Activated T-cell treated with anti-CD3 and anti-CD28 coated beads for 4 hours (primary cell): ENCODE measurements at places on chromosomes 6 and 20.

- no peak for DNase-seq
Observed at GRCh38 chr6:47446669-47447330, 30.8 kb upstream of the CD2AP start.

- no peak for DNase-seq
Observed at GRCh38 chr20:40197691-40198090, 491.3 kb downstream of the MAFB start.

DNA sequence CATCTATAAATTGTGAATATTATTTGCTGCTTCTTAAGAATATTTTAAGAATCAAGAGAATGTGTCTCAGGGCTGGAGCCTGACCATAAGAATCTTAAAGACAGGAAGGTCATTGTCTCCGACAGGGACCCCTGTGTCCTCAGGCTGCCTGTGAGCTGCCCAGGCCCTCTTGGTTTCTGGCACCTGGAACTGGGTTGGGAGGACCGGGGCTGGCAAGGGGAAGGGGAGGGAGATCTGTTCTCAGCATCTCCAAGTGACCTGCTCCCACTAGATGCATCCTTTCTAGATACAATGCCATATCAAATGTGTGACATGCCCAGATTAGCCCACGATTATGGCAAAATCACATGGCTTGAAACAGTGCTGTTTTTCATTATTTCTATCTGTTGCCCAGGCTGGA, 110.5 kb downstream of the SCML4 start:
- no peak for DNase-seq

DNA sequence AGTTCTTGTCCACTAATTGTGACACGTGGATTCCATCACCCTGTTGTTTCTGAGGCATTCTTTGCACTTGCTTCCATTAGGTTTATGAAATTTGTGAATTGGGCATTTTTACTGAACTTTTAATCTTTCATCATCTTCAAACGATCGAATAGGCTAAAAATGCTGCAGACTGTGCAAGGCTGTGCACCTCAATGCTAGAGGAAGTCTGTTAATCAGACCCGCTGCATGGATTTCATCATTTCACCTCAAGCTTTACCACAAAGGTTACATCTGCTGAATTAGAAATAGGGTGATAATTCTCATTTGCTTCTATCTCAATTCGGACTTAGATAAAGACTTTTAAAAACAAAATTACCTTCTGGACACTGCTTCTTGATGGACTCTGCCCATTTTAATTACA, 27.8 kb upstream of the F13A1 start:
- DNase-seq: no peak

DNA sequence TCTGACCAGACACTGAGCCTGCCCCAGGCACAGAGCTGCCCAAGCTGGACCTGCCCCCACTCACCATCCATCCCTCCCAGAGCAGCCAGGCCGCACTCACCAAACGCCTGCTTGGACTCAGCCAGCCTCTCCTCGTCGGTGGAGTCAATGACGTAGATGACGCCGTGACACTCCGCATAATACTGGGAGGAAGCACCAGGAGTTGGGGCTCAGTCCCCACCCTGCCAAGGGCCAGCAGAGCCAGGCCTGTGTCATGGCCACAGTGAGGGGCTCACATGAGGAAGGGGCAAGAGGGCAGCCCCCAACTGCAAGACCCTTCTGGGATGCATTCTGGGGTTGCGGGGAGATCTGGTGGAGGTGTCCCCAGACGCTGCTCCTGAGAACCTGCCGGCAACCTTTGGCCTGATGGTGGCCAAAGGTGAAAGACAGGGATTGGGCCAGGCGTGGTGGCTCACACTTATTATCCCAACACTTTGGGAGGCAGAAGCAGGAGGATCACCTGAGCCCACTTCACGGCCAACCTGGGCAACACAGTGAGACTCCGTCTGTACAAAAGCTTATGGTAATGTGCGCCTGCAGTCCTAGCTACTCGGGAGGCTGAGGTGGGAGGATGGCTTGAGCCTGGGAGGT, 5.6 kb downstream of the ARFRP1 start:
- DNase-seq: no peak

- DNase-seq: no peak
Observed at GRCh38 chr6:137036566-137037300, 8.0 kb downstream of the IL20RA start.

DNA sequence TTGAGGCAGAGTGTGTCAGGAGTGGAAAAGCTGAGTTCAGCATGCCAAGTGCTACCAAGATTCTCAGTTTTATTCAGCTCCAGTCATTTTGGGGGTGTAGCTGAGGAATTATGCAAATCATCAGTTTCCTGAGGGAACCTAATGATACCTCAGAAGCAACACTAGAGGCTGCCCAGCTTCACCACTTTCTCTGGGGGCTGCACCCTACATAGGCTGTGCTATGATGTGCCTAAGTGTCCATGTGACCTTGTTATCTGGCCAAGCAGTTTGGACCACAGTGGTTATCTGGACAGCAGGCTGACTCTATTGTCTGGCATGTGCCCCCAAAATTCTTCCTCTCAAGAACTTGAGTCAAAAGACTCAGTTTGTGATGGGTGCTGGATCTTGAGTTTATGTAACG, 374.6 kb upstream of the SYNCRIP start:
- DNase-seq: no peak

GRCh38 chr6:165936660-165937059, 231.0 kb downstream of the TBXT start:
- no peak for DNase-seq

- no peak for DNase-seq
Observed at GRCh38 chr20:54793291-54793992, 318.0 kb downstream of the DOK5 start.

DNA sequence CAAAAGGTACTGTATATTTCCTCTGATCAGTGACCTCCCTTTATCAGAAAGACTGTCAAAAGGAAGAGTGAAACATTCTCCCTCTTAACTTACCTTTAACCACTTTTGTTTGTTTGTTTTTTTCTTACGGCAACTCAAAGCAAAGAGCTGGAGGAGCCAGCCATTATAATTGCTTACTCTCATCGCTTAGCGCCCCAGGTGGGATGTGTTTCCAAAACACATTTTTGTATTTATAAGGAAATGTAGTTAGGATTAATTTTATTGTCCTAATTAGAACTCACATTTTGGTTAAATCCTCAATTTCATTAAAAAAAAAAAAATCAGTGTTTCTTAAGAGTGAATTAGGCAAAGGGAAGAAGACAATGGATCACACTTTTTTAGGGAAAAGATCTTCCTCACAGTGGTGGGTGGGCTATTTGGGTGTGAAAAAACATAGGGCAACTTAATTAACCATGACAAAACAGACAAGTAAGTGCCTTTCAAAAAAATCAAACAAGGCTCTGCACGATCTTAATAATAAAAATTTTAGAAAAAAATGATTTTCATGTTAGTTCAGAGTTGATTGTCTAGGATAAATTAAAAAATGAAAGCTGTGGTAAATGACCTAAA, 1.2 kb upstream of the PHACTR2 start:
- DNase-seq: no peak

DNA sequence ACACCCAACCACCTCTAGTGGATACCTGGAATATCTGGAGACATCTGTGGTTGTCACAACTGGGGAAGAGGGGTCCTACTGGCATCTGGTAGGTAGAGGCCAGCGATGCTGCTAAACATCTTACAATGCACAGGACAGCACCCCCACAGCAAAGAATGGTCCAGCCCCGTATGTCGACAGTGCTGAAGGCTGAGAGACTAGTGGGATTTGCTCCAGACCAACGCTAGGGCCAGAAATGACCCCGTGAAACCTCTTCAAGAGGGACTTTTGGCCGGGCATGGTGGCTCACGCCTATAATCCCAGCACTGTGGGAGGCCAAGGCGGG, 7.2 kb downstream of the PREX1 start:
- no peak for DNase-seq

DNA sequence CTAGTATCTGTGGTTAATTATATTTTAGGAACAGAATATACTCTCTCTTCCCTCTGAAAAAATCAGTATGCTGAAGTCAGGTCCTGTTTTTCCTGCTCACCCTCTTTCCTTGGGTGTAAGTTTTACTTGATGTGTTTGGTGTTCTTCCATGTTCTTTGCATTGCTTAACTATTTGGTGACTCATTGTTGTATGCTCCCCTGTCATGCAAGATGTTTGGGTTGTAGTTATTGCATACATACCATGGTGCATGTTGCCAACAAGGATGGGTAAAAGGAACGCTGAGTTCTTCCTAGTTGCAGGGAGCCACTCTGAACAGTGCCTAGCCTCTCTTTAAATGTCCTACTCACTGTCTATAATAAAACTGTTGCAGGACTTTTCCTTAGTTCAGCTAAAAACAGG, 207.9 kb upstream of the LAMP5 start:
- no peak for DNase-seq

DNA sequence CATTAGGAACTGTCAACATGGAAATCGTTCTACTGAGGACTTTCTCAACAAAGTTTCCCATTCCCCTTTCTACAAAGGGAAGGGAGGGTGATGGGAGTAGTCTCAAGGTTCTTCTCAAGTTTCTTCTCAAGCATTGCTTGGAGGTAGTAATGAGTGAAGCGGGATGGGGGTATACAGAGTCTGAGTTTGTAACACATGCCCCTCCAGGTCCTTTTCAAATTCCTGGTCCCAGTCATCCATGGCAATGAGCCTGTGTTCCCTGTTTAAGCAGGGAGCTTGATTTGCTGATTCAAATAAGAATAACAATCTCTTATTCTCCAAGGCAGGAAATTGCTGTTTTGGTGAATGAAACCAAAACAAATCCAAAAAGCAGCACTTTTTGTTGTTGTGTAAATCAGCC, 45.5 kb downstream of the MYLK4 start:
- DNase-seq: no peak

DNA sequence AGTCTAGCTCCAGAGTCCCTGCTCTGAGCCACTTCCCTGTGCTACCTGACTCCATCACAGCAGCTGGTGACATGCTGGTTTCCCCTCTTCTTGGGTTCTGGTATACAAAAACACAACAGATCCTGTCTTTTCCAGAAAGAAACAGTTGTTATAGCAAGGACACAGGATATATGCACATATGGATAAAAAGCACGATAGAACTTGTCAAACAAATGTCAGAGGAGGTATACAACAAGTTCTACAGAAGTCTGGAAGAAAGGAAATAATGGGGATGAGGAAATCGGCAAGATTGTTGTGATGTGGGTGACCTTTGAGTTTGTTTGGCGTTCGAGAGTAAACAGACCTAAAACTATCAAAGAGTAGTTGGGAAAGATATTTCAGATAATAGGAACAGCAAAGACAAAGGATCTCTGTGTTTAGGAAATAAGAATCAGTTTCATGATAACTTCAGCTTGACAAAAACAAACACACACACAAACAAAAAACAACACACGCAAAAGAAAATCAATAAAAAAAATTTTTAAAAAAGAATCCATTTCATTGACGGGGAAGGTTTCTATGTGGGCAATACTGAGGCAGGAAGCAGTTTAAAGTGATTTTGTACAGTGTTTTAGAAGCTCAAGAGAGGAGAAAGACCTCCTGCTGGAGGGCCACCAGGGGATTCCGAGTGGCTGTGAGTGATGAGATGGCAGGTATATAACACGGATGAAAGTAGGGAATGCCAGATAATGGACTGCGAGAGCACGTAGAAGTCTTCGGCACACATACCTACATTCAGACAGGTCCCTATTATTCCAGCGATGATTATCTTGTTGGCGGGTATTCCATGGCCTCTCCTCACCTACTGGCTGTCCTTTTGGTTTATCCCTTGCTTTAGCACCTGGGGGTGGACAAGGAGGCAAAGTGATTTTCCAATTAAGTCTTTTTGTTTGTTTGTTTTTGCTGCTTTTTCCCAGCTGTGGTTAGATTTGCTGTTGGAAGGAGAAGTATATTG, 174.9 kb downstream of the HS3ST5 start:
- DNase-seq: no peak

- DNase-seq: no peak
Observed at GRCh38 chr20:21433329-21433890, 36.1 kb upstream of the NKX2-4 start.

DNA sequence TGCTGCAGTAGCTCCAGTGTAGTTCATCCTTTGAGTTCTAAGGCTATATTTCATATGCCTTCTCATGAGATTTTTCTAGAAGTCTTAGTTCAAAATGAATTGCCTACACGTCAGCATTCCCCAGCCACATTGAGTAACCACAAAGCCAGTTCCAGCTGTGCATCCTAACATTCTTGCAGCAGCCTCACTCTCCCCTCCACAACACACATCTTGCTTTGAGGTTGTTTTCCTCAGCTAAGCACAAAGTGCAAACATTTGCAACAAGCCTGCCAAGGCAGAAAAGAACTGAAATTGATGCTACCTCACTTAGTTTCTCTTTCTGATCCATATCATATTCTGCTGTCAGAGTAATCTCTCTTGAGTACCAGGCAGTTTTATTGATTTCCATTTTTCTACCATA, 160.7 kb upstream of the KCNQ5 start:
- DNase-seq: no peak

DNA sequence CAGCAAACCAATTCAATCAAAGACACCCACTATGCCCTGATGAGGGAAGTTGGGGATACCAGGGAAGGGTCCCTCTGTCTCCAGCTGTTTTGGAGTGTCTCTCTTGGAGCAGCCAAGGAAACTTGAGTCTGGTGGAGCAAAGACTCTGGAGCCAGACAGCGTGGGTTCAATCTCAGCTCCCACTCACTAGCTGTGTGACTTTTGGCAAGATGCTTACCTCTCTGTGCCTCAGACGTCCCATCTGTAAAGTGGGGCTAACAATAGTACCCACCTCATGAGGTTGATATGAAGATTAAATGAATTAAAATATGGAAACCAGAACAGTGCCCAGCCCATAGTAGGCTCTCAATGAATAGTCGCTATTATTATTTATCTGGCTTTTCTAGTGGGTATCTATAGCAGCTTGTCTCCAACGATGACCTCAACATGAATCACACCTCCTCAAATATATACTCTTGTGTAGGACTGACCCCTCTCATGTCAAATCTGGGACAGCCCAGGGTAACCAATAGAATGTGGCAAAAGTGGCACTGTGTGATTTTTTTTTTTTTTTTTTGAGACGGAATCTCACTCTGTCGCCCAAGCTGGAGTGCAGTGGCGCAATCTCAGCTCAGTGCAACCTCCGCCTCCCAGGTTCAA, 99.2 kb upstream of the FOXP4 start:
- DNase-seq: no peak

GRCh38 chr20:58706975-58707681, 14.5 kb downstream of the NPEPL1 start:
- no peak for DNase-seq

GRCh38 chr6:46989398-46989797, 52.7 kb downstream of the ADGRF1 start:
- DNase-seq: no peak

GRCh38 chr20:50891138-50891537, 40.1 kb downstream of the ADNP start:
- DNase-seq: no peak
